ENCODE measurements at places on chromosomes 1 and 21.

- DNase-seq, result no peak
Observed at GRCh38 chr1:178768423-178768822, 43.4 kb downstream of the RALGPS2 start.

GRCh38 chr1:21154717-21155116 lies 22.0 kb downstream of the EIF4G3 start:
- no peak for DNase-seq

DNA sequence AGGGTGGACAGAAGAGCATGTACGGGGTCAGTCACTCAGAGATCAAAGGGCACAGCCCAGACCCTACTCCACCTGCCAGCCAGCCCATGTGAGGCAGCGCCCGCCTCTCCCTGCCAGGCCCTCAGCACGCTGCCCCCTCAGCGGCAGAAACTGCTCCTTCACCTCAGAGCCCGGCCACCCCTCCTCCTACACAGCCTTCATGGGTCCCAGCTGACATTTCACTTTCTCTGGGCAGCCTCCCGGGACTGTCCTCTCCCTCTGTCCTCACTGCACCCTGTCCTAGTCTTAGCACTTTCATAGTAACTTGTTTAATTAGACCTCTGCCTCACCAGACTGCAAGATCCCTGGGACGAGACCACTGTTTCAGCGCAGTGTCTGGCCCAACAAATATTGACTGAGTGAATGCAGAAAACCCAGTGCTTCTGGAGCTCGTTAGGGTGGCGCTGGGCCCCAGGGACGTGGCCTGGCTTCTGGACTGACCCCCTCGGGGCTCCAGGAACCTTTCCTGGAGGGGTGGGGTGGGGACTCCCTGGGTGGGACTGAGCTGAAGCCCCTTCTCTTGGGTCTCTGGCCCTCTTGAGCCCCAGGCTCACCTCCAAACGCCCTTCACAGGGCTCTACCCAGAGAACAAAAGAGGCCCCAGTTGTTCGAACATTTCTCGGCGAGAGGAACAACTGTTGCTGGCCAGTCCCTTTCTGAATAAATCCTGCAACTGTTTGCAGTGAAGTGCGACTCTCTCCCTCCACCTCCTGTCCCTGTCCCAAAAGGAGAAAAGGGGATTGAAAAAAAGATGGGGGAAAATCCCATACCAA lies 114.9 kb downstream of the CASZ1 start:
- DNase-seq, result no peak

- no peak for DNase-seq
Observed at GRCh38 chr1:222654849-222655248, 37.0 kb downstream of the MIA3 start.

- no peak for DNase-seq
Observed at GRCh38 chr1:153698020-153698922, 19.8 kb downstream of the NPR1 start.

GRCh38 chr1:107153014-107153413 lies 12.2 kb downstream of the NTNG1 start:
- no peak for DNase-seq

DNA sequence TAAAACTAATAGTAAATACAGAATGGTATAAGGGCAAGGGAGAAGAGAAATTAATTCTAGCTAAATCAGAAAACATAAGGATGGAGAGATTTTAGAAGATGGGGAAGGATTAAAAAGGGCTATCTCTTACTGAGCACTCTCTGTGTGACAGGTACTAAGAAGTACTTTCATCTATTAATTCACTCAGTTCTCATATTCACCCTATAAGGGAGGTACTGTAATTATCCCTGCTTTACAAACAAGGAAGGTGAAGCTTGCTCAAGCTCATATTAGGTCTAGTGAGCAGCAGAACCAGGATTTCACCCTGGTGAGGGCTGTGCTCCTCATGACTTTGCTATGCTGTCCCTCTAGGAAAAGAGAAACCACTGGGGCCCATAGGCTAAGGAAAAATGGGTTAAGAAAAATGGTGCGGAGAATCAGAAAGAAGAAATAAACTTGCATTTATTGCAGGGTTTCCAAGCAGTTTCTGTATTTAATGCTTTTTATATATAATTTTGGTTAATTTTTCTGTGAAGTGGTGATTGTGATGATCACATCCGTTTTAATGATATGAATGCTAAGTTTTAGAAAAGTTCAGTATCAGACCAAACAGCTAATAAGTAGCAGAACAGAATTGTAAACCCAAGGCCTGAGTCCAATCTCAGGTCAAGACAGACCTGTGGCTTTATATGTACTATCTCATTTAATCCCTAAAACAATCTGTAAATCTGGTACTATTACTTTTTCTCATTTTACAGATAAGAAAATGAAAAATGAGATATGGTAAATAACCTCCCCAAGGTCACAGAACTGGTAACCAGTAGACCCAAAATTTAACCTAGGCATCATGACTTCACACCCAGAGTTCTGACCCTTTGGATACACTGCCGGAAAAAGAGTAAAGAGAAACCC lies 1.7 kb downstream of the PCNX2 start:
- DNase-seq, result no peak

GRCh38 chr1:230877146-230877923 lies 9.0 kb upstream of the C1orf198 start:
- DNase-seq, result peak; percentile 56

- no peak for DNase-seq
Observed at GRCh38 chr1:208111646-208112190, 132.5 kb downstream of the PLXNA2 start.

DNA sequence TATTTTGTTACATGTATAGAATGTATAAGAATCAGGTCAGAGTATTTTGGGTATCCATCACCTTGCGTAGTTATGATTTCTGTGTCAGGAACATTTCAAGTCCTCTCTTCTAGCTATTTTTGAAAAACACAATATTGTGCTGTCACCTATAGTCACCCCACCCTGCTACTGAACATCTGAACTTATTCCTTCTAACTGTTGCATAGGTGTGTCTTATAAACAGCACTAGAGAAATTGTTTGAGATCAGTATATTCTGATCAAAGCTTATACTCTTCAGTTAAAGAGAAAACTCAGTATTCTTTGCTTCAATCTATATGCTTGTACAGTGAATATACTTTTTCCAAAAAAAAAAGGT lies 96.0 kb downstream of the ASH1L start:
- no peak for DNase-seq

- DNase-seq, result no peak
Observed at GRCh38 chr1:241637046-241637590, 3.1 kb downstream of the CHML start.

GRCh38 chr1:175494950-175495349 lies 248.4 kb downstream of the TNR start:
- DNase-seq, result no peak

DNA sequence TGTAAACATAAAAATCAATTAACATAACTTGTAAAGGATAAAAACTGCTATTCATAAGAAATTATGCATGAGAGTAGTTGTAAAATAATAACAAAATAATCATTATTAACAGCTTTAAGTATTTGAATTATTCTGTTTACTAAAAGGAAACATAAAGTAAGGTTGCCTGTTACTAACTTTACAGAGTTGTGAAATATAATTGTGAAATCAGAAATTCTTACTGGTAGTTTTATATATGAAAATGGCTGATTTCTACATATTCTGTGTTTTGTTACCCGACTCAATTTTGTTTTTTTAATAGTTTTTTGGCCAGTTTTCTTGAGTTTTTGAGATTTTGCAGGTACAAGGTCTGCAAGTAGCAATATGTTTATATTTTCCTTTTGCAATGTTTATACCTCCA lies 27.8 kb downstream of the FNBP1L start:
- no peak for DNase-seq

DNA sequence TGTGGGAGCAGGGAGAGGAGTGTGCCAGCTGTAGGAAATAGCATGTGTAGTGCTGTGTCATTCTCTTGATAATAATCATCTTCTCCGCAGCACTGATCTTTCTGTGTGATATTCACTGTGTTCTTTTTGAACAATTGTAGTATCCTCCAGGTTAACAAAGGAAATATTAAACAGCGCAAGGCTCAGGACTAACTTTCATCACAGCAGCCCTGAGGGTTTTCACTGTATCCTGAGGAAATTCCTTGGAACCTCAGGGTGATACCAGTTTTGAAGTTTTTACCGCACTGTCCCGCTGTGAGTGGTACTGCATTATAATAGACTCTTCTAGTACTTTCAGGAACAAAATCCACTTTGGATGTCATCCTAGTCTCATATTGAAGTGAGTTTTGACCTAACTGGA lies 228.4 kb upstream of the COA6 start:
- DNase-seq, result no peak

GRCh38 chr1:15038232-15039016 lies 115.1 kb upstream of the TMEM51 start:
- DNase-seq, result no peak

GRCh38 chr1:32023351-32023750 lies 9.7 kb downstream of the KHDRBS1 start:
- no peak for DNase-seq

DNA sequence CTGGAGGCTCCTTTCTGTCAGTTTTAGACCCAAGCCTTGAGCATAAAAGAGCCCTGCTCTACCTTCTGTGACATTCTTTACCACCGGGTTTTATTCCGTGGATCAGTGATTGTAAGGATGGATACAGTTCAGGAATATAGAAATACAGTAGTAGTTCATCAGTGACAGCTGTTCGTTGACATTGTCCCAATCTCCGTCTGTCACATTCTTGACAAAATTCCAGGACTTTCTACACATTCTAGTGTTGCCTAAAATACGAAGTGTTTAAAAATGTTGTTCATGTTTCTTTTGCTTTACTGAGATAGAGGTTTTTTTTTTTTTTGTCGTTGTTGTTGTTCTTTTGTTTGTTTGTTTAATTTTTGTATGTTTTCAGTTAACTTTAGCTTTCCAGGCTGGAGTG lies 29.9 kb downstream of the MAP10 start:
- no peak for DNase-seq

GRCh38 chr1:247386217-247386616 lies 29.8 kb upstream of the NLRP3 start:
- no peak for DNase-seq

GRCh38 chr1:152479792-152480595 lies 30.6 kb upstream of the LCE5A start:
- no peak for DNase-seq

GRCh38 chr1:23614032-23614660 lies 54.8 kb upstream of the ID3 start:
- no peak for DNase-seq

DNA sequence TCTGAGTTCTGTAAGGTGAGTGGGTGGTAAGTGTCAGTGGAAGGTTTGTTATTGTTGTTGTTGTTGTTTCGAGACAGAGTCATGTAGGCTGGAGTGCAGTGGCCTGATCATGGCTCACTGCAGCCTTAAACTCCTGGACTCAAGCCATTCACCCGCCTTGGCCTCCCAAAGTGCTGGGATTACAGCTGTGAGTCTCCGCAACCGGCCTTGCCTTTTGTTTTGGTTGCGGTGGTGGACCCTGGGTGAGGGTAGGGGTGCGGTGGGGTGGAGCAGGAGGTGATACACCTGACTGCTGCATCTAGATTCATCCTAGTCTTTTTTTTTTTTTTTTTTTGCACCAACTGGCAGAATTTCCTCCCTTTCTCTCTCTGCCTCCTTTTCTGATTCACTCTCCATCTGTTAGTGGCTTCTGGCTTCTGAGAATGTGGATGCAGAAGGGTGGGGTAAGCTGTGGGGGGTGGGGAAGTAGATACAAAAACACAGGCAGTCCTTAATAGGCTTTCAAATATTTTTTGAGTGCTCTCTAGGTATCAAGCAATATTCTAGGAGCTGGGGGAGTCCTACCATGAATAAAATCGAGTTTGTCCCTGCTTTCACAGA lies 4.6 kb upstream of the GMEB1 start:
- DNase-seq, result no peak
